ENCODE measurements at places on chromosomes 7 and 10.

DNA sequence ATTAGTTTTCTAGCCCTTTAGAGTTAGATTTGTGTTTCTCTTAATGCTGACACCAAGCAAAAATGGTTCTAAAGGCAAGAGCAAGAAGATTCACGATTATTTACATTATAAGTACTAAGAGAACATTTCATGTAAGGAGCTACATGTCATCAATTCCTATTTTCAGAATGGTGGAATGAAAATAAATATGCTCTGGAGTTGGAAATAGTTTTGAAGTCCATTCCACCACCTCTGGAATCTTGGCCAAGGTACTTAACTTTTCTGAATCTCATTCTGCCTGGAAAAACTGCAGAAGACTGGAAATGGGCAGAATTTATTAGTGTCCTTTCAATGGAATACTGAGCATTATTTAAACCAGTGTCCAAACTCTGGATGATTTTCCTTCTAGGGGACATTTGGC, 125.1 kb upstream of the RAB11FIP2 start:
- DNase-seq, result no peak

GRCh38 chr10:4656576-4657194, 169.3 kb upstream of the AKR1E2 start:
- DNase-seq, result peak; percentile 29

DNA sequence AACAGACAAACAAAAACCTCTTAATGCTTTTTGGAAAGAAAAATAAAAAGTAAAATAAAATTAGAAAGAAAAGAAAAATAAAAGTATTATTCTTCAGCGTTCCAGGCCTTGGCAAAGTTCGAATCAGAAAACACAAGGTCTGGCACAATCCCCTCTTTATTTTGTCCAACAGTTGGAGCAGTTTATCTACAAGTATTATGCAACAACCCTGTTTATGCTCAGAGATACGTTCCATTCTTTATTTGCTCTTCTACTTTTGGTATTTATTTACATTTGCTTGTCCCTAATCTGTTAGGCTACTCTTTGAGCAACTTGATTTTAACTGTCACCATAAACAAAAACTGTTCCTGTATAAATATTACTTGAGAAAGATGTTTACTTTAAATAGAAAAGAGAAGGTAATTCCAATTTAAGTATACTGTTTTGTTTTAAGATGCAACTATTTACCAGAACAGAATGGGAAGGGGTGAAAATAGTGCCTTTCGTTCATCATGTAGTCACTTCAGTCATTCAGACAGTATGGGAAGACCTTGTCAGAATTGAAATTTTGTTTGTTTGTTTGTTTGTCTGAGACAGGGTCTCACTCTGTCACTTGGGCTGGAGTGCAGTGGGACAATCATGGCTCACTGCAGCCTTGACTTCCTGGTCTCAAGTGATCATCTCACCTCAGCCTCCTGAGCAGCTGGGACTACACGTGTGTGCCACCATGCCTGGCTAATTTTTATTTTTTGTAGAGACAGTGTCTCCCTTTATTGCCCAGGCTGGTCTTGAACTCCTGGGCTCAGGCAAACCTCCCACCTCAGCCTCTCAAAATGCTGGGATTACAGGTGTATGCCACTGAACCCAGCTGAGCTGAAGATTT, 5.7 kb downstream of the PDK4 start:
- DNase-seq, result no peak

DNA sequence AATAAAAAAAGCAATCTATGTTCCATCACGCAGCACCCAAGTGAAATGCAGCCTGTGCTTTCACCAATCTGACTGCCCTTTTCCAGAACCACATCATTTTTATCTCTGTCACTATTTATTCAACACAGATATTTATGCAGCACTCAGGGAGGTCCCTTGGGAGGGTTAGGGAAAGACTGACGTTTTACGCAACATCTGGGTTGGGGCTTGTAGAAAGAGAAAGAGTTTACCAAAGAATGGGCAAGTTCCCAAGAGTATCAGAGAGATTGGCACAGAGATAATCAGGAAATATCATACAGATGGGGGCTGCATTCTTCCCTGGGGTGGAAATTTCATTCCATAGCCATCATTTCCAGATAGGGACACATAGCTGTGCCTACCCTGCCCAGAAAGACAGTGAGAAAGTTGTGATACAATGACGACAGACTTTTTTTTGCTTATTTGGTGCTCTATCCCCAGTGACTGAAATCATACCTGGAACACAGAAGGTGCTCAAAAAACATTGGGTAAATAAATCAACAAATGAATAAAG, 474.2 kb downstream of the CALN1 start:
- no peak for DNase-seq

DNA sequence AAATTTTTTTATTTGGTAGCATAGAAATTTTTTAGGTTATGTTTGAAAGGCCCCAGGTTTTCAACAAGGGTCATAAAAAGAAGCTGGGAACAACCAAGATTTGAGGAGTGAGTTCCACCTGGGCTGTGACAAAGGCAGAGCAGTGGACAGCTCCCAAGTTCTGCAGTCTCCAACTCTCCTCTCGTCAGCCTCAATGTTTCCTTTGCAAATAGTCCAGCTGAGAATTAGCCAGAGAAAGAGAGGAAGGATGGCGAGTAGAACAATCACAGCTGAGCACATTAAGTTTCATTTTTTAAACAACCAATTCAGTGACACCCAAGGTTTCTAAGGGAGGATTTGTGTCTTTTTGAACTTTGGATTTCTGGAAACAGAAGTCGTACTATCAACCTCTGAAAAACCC, 143.2 kb downstream of the NRCAM start:
- DNase-seq, result no peak

- no peak for DNase-seq
These were observed 326.5 kb upstream of the AOAH start for GRCh38 chr7:37050801-37051200.

DNA sequence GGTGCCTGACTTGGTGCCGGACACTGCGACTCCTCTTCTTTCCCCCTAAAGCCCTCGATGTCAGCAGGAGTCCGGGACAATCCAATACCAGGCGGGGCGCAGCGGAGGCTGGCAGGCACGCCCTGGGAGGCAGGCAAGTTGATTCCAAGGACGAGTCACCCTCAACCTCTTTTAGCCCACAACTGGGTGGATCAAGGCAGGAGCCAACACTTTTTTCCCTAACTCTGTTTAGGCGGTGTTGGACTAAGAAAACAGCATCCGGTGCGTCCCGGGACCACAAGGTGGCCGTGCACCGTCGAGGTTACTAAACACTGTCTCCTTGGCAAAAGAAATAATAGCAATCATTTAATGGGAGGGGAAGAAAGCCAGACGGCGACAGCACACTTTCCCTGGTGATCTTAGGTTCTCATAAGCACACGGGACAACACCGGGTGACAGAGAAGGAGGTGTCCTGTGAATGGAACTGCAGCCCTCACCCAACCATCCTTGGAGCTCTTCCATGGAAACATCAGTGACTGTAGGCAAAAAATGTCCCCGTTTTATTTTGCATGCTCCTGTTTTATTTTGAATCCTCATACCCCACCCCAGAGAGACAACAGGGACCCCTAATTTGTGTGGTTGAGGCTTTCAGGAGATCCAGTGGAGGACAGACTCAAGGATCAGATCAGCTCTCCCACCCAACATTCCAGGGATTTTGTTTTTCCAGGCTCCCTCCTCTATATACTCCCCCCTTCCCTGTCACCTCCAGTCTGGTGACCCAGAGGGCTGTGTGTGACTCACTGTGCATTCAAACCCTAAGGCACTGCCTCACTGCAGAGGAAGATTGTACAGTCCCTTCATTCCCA, 1.3 kb upstream of the CALCR start:
- no peak for DNase-seq

DNA sequence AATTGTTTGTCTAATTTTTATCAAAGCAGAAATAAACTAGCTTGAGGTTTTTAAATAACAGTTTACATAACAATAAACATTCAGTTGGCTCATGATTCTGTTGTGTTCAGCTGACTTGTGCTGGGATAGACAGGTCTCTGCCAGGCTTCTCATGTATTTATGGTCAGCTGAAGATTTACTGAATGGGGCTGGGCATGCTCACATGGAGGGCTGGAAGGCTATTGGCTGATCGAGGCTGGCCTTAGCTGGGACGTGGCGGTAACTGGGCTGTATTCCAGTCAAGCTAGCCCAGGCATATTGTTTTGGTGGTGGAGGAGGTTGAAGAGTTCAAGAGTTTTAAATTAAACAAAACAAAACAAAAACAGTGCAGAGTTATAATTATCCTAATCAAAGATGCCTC, 251.0 kb upstream of the MTPN start:
- DNase-seq, result no peak

DNA sequence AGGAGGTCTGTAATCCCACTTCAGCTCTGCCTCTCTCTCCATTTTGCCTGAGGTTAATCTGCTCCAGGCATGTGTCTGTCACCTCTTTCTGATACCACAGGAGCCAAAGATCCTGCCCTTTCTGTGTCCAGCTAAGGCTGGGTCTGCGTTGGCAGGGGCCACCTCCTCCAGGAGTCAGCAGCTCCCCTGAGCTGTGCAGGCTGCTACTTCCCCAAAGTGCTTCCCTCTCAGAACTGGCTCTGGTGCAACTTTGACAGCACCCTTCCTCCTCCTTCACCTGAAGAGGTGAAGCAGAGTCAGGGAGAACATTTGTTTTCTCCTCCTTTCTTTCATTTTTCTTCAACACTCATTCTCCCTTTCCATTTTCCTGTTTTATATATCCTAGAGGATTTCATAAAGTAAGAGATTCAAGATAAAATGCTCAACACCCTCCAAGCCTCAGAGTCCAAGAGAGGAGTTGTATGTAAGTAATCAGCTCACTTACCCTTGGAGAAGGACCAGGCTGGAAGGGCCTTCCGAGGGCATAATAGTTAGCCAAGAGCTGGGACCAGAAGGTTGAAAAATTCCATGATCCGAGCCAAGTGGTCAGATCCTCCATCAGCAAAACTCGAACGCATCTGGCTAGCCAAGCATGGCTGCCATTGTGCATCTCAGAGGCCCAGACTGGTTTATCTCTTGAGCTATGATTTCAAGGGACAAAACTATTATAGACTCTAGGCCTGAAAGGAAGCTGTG, 257.3 kb downstream of the PTEN start:
- DNase-seq, result no peak

GRCh38 chr10:84681781-84682180, 353.4 kb downstream of the CCSER2 start:
- no peak for DNase-seq

- DNase-seq, result peak; percentile 29
These were observed 107.0 kb upstream of the INSIG1 start for GRCh38 chr7:155190688-155191087.

DNA sequence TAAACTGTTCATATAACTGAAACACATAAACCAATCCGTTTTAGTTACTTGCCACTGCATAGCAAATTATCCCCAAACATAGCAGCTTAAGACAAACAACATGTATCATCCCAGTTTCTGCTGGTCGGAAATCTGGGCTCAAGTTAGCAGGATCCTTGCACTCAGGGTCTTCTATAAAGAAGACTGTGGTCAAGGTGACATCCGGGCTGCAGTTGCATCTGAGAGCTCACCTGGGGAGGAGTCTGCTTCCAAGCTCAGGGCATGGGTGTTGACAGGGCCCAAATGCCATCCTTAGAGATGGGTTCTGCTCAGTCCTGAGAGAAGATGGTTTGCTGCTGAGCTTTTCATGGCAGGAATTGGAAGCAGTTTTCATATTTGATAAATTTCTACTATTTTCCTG, 431.2 kb downstream of the PAXIP1 start:
- no peak for DNase-seq

DNA sequence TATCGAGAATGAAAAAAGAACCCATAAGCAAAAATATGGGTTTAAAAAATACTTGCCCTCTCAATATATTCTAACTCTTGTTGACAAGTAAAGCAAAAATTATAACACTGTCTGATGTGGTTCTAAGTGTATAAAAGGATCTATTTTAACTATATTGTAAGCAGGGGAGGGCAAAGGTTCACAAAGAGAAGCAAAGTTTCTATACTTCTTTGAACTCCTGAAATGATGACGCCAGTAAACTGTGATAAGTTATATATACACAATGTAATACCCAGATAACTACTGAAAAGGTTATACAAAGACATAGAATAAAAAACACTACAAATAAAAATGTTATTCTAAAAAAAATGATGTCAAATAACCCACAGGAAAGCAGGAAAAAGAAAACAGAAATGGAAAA, 37.1 kb downstream of the PDLIM1 start:
- DNase-seq, result no peak

GRCh38 chr7:16794986-16795385, 9.8 kb downstream of the AGR2 start:
- DNase-seq, result no peak

DNA sequence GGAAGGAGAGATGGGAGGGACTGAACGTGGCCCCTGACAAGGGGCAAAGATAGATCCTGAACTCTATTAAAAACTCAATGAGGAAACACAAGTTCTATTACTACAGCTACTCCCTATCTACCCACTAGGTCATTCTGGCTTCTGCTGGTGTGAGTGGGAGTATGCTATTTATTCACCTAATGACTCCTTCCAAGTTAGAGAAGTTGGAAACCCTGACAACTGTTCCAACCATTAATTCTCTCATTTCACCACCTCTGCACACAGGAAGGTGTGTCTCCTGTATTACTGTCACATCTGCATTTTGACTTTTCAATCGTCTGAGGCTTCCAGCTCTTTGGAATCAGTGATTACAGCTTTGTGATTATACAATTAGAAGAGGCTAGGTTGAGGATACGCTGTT, 169.4 kb upstream of the ADO start:
- no peak for DNase-seq

- DNase-seq, result no peak
These were observed 527 bp upstream of the SORCS3 start for GRCh38 chr10:104640339-104641186.

GRCh38 chr7:87091487-87092066, 32.1 kb upstream of the ELAPOR2 start:
- no peak for DNase-seq

GRCh38 chr7:50724526-50725520, 57.9 kb downstream of the GRB10 start:
- DNase-seq, result no peak

DNA sequence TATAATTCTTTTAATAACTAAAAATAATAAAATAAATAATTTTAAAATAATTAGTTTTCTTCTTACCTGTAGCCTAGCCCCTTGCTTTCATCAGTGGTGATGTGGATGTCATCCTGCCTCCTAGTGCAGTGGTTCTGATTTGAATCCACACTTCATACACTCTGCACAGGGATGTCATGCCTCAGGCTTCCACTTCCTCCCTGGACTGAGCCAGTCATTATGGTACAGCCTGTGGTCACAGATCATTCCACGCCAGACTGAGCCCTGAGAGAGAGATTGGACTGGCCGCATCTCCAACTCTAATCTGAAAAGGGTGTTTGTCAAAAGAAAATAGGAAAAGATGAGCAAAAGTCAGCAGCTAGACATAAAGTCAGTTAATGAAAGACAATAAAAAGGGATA, 436.2 kb upstream of the IGFBP3 start:
- no peak for DNase-seq

- no peak for DNase-seq
These were observed 363.6 kb downstream of the DNAJB6 start for GRCh38 chr7:157700231-157701005.

GRCh38 chr7:21504021-21504420, 38.8 kb upstream of the DNAH11 start:
- DNase-seq, result no peak

- DNase-seq, result no peak
These were observed 132.2 kb downstream of the ZNF365 start for GRCh38 chr10:62506371-62506770.

GRCh38 chr7:156167987-156168386, 355.7 kb upstream of the SHH start:
- no peak for DNase-seq

- no peak for DNase-seq
These were observed 15.4 kb upstream of the HIBADH start for GRCh38 chr7:27677912-27678612.

GRCh38 chr7:101126651-101127459, at the start of gene SERPINE1:
SERPINE1 (plus strand) TSS chr7:101127104; CDS start chr7:101128394, 1,290 bp downstream.
- peak; percentile 31 for DNase-seq
